Activated T-cell treated with anti-CD3 and anti-CD28 coated beads for 48 hours (primary cell): ENCODE measurements at places on chromosomes 5 and 9.

DNA sequence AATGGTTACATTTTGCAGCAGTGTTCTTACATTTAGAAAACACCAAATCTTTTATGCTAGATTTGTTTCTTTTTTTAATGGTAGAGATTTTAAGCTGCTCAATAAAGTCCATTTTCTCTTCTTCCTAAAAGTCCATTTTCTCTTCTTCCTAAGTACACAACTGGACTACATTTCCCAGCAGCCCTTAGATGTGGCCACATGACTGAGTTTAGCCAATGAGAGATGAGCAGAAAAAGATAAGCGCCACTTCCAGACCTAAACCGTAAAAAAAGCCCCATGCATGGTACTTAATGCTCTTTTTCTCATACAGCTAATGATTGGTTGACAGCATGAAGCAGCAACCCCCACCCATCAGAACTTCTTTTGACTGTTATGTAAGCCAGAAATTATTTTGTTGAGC, 206.7 kb downstream of the FAM114A2 start:
- no peak for DNase-seq

- DNase-seq = no peak
Measured at GRCh38 chr9:93592643-93593021, 16.2 kb downstream of the PHF2 start.

GRCh38 chr5:160930406-160930805, 78.4 kb upstream of the ATP10B start:
- DNase-seq = no peak

GRCh38 chr9:34046784-34047379, 1.8 kb downstream of the UBAP2 start:
- DNase-seq = no peak

- DNase-seq = no peak
Measured at GRCh38 chr9:91522481-91522880, 98.8 kb upstream of the NFIL3 start.

GRCh38 chr9:76638001-76638400, 126.2 kb upstream of the PCA3 start:
- DNase-seq = no peak

DNA sequence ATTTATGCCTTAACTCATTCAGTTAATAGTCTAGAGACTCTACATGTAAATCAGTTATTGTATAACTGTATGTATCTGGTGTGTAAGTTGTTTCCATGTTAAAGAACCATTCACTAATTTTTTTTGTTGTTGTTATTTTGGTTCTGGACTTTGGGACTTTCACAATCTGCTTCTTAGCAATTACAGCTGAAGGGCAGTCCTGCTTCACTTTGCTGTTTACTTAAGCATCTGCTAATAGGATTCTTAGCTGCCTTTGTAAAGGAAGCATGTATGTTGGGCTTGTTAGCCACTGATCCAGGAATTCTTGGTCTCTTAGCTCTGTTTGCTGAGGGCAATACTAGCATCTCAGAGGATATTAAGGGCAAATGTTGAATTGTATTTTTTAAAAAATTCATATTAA, 97.0 kb downstream of the FOCAD start:
- no peak for DNase-seq

- no peak for DNase-seq
Measured at GRCh38 chr5:148972974-148973374, 89.9 kb downstream of the SH3TC2 start.

- DNase-seq = no peak
Measured at GRCh38 chr5:14830210-14831005, 41.2 kb downstream of the ANKH start.

DNA sequence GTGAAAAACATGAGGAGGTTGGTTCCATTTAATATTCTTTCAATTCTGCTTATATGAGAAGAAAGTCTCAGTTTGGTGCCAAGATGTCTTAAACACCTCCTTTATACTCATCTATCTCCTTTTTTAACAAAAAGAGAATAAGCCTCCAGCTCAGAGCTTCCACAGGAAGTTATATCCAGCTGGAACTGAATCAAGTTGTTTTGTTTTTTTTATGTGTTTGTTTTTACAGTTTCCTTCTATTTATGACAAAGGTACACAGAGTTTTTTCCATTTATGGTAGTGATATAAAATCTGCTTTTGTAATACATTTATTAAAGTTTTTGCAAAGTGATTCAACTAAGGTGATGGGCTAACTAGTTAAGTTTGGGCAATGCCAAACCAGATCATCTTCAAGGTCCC, 10.4 kb downstream of the SPARC start:
- no peak for DNase-seq

GRCh38 chr5:143156086-143156485, 247.4 kb downstream of the NR3C1 start:
- DNase-seq = no peak

DNA sequence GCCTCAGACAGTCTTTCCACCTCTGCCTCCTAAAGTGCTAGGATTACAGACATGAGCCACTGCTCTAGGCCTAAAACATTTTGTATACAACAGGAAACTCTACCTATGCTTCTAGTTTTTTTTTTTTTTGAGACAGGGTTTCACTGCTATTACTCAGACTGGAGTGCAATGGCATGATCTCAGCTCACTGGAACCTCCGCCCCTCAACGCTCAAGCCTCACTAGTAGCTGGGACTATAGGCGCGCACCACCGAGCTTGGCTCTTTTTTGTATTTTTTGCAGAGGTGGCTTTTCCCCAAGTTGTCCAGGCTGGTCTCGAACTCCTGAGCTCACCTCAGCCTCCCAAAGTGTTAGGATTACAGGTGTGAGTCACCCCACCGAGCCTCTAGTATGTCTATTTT, 5.4 kb downstream of the HSPA9 start:
- DNase-seq = no peak

GRCh38 chr5:159456722-159457465, 126.6 kb upstream of the IL12B start:
- peak; percentile 35 for DNase-seq

DNA sequence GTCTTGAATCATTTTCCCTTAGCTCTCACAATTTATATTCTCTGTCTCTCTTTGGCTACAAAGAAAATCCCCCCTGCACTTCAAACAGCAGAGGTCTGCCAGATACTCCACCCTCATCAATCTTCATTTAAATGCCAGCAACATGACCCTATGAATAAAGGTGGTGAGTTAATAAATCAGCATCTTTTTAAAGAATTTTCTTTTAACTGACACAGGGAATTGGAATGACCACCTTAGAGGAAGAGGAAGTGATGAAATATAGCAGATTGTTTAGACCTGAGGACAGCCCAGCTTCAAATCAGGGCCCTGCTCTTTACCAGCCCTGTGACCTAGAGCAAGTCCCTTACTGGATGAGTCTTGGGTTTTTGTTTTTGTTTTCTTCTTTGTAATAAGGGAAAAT, 223.1 kb upstream of the PAPPA start:
- DNase-seq = no peak

- no peak for DNase-seq
Measured at GRCh38 chr5:75023368-75024159, 28.8 kb downstream of the GCNT4 start.

GRCh38 chr9:110143485-110143884, 64.5 kb downstream of the C9orf152 start:
- DNase-seq = no peak

- DNase-seq = no peak
Measured at GRCh38 chr5:56812110-56812509, 3.2 kb upstream of the MAP3K1 start.

GRCh38 chr5:159765760-159766517, 150.3 kb upstream of the ADRA1B start:
- DNase-seq = no peak

- DNase-seq = no peak
Measured at GRCh38 chr9:90956026-90956810, 154.6 kb downstream of the SYK start.

DNA sequence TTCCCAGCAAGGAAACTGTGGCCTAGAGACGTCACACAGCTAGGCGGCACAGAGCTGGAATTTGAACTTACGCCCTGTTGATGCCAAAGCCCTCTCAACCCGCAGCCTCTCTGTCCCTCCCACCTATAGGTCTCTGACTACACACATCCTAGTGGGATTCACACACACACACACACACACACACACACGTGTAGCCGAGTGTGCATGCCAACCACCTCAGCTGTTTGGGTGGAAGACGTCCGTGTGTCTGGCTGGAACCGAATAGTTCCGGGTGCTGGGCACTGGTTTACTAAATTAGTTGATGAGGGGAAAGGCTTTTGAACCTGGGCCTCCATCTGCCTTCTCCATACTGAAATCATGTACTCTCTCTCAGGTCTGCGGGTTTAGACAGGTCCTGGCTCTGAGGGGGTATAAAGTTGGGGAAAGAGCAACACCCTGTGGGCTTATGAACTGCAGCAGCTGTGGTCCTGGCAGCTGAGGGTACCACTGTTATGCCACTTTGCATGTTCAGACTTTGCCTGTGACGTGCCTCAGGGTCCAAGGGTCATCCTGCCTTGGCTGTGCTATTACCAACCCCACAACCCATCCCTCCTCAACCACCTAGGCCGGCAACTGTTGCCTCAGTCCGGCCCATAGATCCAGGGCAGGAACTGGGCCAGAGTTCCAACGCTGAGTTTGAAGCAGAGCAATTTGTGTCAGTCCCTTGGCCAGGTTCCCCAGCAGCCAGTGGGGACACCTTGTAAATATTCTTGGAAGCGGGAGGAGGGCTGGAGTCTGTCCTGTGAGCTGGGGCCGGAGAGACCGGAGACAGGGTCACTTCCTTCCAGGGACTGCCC, 50.5 kb downstream of the PSD2 start:
- no peak for DNase-seq

GRCh38 chr5:169029661-169030274, 271.2 kb downstream of the SLIT3 start:
- DNase-seq = no peak

- DNase-seq = no peak
Measured at GRCh38 chr5:165665735-165666400, 2160.4 kb downstream of the MAT2B start.

GRCh38 chr5:83866181-83866580, 145.5 kb upstream of the HAPLN1 start:
- DNase-seq = no peak

DNA sequence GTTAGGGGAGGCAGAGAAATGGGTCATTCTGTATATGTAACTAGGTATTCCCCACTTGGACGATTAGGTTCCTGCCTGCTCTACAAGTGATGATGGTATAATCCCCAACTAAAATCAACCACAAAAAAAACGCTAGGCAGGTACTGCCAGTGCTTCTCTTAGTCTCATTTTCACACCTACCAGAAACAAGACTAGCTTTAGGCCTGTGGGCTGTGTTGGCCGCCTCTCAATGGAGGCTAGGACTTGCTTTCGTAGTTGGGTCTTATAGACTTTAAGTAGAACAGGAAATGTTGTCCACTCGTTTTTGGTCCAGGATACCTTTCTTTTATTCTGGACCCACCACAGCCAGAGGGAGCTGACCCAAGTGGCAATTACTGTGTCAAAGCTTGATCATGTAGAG, 111.8 kb downstream of the UNC13B start:
- DNase-seq = no peak

GRCh38 chr5:4640795-4641194, 499.3 kb upstream of the ADAMTS16 start:
- DNase-seq = no peak

GRCh38 chr9:109423877-109424276, 74.2 kb downstream of the PTPN3 start:
- no peak for DNase-seq

DNA sequence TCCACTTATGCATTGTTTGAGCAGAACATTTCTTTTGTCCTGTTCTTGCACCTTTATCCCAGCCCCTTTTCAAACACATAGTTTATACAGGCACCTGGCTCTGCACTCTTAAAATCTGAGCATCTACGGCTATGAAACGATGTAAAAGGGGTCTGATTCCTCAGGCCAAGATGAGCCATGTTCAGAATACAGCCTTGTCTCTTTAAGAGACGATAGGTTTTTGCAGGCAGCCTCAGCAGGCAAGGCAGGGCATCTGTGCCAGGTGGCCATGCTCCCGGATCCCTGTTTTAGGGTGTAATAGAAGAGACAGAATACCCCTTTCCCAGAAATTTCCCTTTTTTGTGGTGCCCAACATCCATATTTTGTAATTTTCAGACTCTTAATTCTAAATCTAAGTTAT, 89.1 kb upstream of the NFIB start:
- DNase-seq = no peak

DNA sequence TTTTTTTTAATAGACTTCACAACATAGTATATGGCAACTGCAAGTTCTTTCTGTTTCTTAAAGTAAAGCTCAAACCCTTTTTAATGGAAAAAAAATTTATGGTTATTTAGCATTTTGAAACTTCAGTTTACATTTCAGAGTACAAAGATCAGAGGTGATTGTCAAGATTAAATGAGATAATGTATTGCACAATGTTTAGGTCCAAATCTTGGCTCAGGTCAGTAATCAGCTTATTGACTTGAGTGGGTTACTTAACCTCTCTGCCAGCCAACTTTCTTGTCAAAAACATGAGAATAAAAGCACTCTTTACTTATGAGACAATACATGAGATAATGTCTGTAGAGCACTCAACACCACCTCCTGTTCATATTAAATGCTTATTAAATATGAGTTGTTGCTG, 345.1 kb upstream of the PTPRD start:
- no peak for DNase-seq

DNA sequence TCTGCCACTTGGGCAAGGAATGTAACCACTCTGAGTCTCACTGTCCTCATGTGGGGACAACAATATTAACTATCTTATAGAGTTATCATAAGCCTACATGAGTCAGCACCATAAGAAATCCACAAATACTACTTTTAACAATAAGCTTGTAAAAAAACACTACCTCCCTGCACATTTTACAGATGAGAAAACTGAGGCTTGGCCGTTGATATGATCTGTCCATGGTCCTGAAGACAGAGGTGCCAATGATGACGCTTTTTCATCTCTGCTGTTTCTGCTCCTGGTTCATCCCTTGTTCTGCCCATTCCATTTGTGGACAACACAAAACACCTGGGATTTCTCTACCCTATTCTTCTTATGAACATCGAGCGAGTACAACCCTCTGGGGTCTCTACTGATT, 23.4 kb upstream of the STRBP start:
- no peak for DNase-seq

- no peak for DNase-seq
Measured at GRCh38 chr5:41968153-41968723, 43.2 kb downstream of the FBXO4 start.

- peak; percentile 33 for DNase-seq
Measured at GRCh38 chr5:54930736-54931135, 54.7 kb downstream of the ESM1 start.

- DNase-seq = no peak
Measured at GRCh38 chr5:57902095-57902494, 419.5 kb upstream of the ACTBL2 start.

GRCh38 chr9:124784509-124784908, 7.6 kb downstream of the OLFML2A start:
- DNase-seq = no peak
